Naive thymus-derived CD4-positive, alpha-beta T cell (primary cell): ENCODE measurements at places on chromosomes 2 and 18.

GRCh38 chr2:232386490-232386739 is 7.9 kb downstream of the ALPP start:
- DNase-seq = no peak

DNA sequence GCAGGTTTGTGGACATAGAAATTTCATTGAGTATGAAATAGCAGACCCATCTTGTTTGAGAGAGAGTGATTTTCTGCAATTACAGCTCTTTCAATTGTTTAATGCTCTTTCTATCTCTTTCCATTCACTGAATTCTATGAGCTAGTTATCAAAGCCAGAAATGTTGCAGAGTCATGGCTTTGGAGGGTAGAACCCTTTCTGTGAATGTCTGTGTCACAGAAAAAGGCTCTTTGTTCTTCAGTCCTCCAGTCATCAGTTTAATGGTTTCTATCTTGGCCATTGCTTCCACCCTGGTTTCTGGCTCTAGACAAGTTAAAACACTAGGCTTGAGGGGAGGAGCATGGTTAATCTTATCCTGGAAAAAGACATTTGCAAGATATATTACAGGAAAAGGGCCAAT is 655.0 kb downstream of the STK39 start:
- DNase-seq = no peak

DNA sequence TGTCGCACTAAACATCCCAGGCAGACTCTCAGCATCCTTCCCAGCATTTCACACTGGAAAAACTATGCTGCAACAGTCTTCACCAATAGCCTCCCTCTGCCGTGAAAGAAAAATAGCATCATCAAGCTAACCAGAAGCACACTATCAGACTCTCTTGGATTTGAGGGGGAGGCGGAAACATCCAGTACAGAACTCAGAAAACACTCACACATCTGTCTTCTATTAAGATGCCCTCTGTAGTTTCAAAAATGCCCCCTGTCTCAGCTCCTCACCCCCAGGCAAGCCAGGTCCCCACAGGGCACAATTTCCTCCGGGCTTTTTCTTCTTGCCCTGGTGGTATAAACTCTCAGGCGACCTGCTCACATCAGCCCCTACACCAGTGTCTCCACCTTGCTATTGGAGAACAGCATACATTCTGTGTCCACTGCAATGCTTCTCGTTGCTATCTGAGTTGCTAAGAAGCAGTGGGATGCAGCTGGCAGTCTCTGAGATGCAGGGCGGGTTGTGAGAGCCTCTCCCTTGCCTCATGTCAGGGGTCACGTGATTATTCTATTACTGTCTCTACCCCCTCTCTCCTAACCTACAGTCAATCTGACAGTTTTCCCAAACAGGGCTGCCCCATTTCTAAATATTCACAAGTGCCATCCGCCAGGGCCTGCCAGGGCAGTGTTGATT is 189.9 kb downstream of the INO80D start:
- DNase-seq = no peak

- DNase-seq = no peak
Measured at GRCh38 chr18:34838669-34839068, 128.6 kb downstream of the DTNA start.

DNA sequence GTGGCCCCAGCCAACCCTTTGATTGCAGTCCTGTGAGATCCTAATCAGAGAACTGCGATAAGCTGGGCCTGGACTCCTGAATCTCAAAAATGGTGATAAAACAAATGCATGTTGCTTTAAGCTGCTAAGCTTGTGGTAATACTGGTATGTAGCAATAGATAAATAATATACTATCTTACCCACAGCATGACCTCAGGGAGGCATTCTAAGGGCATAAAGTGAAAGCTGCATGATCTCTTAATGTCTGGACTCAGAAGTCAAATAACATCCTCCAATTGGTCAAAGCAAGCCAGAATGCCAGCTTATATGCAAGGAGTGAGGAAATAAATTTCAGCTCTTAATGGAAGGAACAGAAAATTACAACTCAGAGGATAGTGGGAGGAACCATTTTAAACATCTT is 246.1 kb downstream of the FSIP2 start:
- no peak for DNase-seq

- no peak for DNase-seq
Measured at GRCh38 chr18:69556228-69556627, 155.5 kb downstream of the DOK6 start.

GRCh38 chr2:145845207-145845894 is 1325.4 kb upstream of the ZEB2 start:
- DNase-seq = no peak

DNA sequence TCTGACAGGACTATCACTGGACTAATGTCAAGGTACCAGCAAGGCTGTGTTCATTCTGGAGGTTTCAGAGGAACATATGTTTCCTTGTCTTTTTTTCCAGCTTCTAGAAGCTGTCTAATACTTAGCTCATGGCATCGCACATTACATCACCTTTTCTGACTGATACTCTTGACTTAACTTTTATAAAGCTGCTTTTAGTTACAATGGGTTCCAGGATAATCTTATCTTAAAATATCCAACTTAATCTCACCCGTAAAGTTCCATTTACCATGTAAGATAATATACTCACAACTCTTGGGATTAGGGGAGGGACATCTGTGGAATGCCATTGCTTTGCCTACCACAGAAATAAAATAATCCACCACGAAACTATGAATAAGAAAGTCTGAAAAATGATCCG is 394.2 kb downstream of the CDH19 start:
- DNase-seq = no peak

DNA sequence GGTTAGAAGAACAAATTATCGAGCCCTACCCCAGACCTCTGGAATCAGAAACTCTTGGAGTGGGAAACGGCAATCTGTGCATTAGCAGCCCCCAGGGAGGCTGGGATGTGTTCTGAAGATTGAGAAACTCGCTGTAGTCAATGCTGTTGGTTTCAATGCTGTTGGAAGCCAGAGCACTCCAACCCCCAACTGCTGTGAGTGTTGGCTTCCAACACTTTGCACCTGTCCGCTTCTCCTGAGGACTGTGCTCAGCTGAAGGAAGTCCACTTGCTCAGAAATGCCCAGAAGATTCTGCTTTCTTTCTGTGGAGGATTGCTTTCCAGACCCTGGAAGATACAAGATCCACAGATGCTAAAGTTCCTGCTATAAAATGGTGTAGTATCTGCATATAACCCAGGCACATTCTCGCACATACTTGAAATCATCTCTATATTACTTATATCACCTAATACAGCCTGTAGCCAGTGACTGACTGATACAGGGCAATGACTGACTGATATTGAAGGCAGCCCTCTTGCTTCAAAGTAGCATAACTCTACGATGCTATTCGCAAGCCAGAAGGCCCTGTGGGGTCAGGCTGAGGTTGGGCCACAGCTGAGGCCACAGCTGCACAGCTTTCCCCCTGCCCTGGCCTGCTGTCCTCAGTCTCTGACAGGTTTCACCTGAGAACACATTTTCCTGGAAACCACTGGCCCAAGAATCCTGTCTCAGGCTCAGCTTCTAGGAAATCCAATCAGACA is 757.7 kb upstream of the ID2 start:
- no peak for DNase-seq

GRCh38 chr2:74250189-74250631 is 51.8 kb downstream of the MTHFD2 start:
- peak; percentile 62 for DNase-seq

GRCh38 chr2:121075641-121076497 is 209.1 kb downstream of the TFCP2L1 start:
- no peak for DNase-seq

DNA sequence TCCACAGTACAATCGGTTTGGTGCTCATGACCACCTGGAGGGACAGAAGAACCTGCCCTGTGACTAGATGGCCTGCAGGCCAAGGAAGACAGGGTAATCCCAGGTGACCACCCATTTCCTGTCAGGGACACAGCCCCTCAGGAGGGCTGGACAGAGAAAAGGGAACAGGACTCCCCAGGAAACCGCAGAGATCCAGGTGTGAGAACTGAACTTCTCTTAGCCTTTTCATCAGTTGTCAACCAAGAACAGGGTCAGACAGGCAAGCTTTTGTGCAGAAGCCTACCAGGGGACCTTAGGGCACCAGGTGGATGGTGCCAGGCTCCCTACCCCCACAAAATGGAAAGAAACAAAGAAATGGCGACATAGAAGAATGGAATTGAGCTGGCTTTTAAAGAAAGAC is 132.3 kb downstream of the HDAC4 start:
- DNase-seq = no peak
